ENCODE measurements at places on chromosomes 2 and 18.

- DNase-seq, result no peak
Observed at GRCh38 chr18:8626414-8627106, 17.3 kb downstream of the RAB12 start.

DNA sequence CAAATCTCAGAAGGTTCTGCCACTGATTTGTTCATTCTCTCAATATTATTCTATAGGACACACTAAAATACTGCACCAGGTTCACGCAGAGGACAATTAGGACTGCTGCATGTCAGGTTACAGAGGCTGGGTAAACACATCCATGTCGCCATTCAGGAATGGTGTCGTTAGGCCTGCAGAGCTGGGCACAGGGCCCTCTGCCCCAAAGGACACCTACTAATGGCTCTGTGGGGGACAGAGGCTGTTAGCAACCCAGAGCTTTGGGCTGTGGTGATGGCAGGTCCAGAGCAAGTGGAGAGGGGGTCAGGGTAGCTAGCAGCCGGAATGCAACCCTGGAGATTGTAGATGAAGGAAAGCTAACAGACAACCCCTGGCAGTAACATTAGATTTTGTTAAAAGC lies 115.9 kb downstream of the TTC32 start:
- no peak for DNase-seq

- no peak for DNase-seq
Observed at GRCh38 chr2:174568425-174568824, 29.2 kb downstream of the WIPF1 start.

DNA sequence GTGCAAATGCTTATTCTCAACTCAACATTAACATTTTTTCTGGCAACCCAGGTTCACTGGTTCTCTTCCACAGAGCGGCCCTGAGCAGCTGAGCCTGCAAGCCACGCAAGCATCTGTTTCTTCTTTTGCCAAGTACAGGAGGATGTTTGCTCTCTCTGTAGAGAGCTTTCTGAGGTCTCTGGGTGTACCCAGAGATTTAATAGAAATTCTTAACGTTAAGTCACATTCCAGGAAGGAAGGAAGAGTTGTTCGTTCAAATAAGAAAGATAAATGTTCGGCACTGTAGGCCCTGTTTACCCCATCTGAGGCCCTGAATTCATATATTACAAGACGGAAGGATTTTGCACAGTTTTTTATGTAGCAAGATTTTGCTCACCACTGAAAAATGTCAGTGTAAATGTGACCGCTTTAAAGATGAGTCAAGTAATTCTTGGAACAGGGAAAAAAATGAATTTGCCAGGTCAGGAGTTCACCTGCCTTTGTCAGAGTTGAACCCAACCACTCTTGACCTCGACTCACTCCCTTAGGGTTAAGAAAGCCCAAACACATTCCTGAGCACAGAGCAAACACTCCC lies 30.1 kb downstream of the KCTD18 start:
- DNase-seq, result no peak

- no peak for DNase-seq
Observed at GRCh38 chr2:109447251-109447661, 166.5 kb downstream of the SEPTIN10 start.

- no peak for DNase-seq
Observed at GRCh38 chr18:40821596-40822243, 1133.3 kb upstream of the PIK3C3 start.

- no peak for DNase-seq
Observed at GRCh38 chr2:207920321-207920720, 105.0 kb downstream of the PLEKHM3 start.

DNA sequence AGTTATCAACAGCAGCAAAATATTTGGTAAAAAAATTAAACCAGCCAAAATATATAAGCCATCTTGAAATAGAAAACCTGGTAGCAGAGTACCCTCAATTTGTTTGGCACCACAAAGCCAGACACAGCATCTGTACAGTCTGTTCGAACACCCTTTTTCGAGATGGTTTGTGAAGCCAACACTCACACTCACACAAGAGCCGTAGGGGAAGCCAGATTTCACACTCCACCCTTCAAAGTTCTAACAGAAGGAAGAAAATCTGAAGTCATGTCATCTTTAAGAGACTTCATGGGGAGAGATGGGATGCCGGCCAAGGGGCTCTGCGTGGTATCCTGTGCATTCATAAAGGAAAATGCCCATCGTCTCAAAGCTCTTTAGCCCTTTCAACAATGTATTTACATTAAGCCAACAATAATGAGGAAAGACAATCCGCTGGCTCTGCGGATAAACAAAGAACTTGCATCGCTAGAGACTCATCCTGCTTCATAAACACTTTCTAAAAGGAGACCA lies 451.5 kb upstream of the CHST9 start:
- DNase-seq, result no peak

GRCh38 chr2:47039489-47039870 lies 115.6 kb downstream of the STPG4 start:
- DNase-seq, result no peak

DNA sequence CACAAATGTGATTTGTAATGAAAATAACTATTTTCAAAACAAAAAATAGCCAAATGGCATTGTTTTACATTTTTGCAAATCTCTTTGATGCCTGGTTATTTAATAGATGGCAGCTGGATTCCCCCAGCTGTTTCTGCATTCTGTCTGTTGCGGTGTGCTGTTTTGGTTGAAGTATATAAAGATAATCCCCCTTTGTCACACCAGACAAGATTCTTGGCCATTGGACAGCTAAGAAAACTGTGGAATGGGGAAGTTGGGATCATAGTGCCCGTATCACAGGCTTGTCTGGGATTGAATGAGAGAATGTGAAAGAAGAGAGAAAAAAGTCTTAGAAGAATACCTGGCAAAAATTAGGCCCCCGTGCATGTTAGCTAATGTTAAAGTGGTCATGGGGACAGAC lies 19.5 kb upstream of the LYPD6B start:
- no peak for DNase-seq

DNA sequence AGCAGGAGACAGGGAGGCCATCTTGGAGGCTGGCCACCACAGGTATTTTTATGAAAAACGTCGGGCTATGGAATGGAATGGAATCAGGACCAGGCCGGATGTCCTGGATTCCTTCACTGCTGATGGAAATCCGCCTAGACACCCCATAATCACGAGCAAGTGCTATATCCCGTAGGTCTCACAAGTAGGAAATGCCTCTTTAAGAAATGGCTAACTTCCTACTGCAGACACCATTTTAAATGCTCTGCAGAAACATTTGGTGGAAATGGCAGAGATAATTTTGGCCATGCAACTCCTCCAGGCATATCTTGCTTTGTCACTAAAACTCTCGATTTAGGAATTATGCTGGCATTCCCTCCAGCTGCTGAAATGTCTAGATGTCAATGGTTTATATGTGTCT lies 18.0 kb downstream of the ID2 start:
- no peak for DNase-seq

GRCh38 chr18:50439460-50440015 lies 64.7 kb downstream of the SKA1 start:
- no peak for DNase-seq

DNA sequence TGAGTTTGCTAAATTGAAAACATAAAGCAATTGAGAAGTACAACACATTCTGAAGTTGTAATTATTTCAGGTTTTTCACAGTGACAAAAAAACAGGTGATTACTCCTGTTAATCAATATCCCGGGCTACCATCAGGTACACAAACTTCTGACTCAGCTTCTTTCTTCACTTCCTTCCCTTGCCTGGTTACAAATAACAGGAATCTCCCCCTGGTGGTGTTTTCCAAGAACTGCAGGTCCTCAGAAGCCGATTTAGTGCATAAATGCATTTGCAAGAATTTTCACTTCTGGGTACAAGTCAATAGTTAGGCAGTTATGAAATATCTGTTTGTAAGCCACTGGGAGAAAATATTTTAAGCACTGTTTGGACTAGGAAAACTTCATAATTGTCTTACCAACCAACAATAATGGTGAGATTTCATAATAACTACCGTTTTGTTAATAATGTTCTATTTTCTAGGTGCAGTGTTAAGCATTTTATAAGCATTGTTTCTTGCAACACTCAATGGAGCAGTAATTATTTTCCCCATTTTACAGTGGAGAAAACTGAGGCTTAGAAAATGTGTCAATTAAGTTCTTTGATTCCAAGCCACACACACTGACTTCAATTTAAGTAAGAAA lies 12.4 kb upstream of the GMCL1 start:
- DNase-seq, result peak; percentile 34

GRCh38 chr18:73381016-73381698 lies 513.4 kb upstream of the NETO1 start:
- no peak for DNase-seq

DNA sequence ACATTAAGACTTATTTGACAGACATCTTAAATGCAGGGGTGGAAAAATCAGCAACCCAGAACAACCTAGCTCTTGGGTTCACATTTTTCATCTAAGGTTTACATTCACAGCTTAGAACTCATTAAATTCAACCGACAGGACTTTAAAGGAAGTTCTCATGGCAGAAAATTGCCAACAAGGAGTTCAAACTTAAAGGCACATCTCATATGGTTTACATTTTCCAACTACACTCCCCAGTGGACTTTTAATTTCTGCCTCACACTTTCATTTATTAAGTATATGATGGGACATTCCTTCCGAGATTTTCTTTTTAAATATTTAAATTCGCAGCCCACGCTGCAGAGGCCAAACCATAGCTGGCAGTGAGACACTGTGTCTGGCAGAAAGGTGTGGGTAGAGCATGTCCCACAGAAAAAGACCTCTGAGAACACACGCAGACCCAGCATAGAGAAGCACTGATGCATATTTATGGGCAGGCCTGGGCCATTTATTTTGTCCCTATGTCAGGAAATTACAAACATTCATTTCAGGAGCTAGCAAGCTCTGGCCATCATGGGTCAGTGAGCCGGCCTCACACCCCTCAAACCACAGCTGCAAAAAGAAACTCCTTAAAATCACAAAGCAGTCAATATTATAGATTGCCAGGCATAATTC lies 46.3 kb downstream of the STK39 start:
- no peak for DNase-seq

DNA sequence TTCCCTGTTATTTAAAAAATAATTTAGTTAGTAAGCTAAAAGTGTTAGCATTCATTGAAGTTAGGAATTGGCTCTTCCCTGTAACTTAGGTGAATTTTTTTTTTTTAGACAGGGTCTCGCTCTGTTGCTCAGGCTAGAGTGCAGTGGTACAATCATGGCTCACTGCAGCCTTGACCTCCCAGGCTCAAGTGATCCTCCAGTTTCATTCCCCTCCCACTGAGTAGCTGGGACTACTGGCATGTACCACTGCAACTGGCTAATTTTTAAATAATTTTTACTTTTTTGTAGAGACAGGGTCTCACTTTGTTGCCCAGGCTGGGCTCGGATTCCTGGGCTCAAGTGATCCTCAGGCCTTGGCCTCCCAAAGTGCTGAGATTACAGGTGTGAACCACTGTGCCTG lies 66.4 kb downstream of the CERS6 start:
- DNase-seq, result no peak

GRCh38 chr2:69588403-69588802 lies 55.1 kb downstream of the AAK1 start:
- DNase-seq, result no peak

- no peak for DNase-seq
Observed at GRCh38 chr2:42256505-42256904, 87.4 kb downstream of the EML4 start.

- DNase-seq, result no peak
Observed at GRCh38 chr18:76455003-76455676, 39.9 kb downstream of the ZNF516 start.

DNA sequence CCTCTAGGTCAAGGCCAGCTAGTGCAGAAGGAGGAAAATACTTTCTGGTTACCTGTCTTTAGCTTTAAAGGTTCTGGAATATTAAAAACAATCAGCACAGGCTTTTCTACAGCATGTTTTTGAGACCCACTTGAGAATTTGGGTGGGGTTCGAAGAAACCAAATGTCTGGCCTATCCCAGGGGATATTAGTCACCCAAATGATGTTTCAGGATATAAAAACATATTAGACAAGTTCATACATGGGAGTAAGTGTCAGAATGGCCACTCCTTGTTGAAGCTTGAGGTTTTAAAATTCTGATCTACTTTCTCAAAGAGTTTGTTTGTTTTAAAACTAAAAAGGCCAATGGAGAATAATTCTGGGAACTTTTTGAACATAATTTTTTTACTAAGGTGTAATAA lies 158.6 kb upstream of the DLX2 start:
- DNase-seq, result no peak

GRCh38 chr18:10131460-10132395 lies 217.9 kb downstream of the VAPA start:
- no peak for DNase-seq

DNA sequence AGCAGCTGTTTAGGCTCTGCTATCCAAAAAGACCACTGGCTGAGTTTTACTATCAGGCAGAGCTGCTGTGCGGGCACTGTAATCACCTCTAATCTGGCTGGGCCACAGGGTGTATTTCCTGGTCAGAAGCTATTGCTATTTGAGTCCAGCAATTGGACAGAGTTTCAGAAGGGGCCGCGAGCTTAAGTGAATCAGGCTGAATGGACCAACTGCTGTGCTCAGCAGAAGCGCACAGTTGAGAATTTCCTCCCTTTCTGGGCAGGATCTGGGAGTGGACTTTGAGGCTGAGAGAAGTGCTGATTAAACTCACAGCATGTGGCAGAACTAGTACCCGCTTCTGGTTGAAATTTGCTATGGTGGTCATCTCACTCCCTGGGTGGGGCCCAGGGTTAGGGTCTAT lies 251.8 kb downstream of the INSIG2 start:
- DNase-seq, result no peak

GRCh38 chr2:61878761-61879160 lies 9.7 kb downstream of the CCT4 start:
- no peak for DNase-seq

GRCh38 chr2:103788389-103788788 lies 1026.6 kb downstream of the TMEM182 start:
- no peak for DNase-seq

DNA sequence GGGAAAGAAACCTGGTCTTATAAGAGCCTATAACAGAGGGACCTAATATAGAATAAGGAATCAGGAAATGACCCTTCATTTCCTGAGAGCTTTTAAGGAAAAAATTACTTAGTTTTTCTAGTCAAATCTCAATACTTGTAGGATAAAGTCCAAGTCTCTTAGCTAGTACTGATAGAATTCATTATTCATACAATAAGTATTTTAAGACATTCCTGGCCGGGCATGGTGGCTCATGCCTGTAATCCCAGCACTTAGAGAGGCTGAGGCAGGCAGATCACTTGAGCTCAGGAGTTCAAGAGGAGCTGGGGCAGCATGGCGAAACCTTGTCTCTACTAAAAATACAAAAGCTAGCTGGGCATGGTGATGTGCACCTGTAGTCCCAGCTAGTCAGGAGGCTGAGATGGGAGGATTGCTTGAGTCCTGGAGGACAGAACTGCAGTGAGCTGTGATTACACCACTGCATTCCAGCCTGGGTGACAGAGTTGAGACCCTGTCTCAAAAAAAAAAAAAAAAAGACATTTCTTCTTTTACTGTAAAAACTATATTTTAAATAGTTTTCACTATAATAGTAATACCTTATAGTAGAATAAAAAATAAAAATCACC lies 3.2 kb downstream of the RAB3GAP1 start:
- no peak for DNase-seq

GRCh38 chr18:50075772-50076171 lies 119.2 kb downstream of the MYO5B start:
- DNase-seq, result no peak

Data from activated T-helper 1 cell treated with Interleukin-2 at 50 U/mL for 16 hours (primary cell).